ENCODE measurements at places on chromosomes 5 and 9. TPM values are rescaled to one million over a fixed set of nuclear protein-coding genes. Genes with fewer than 3 reads are reported as not detected.

MYOZ3 gene
- total RNA-seq = 4.0 TPM

TMEM215 gene
- not detected for total RNA-seq

PCDHGA7 gene
- total RNA-seq = 7.7 TPM

IL3 gene
- total RNA-seq = not detected

SLC6A18 gene
- not detected for total RNA-seq

ANKRD31 gene
- 0.08 TPM for total RNA-seq

TMEM267 gene
- total RNA-seq = 6.2 TPM

PCDHB7 gene
- 0.62 TPM for total RNA-seq

DNA sequence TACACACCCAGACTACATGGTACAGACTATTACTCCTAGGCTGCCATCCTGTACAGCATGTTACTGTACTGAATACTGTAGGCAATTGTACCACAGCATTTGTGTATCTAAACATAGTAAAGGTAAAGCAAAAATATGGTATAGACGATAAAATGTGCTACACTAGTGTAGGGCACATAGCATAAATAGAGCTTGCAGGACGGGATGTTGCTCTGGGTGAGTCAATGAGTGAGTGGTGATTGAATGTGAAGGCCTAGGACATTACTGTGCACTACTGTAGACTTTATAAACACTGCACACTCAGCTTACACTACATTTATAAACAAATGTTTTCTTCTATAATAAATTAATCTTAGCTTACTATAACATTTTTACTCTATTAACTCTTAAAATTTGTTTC lies 25.6 kb downstream of the ANKRD55 start:
- no peak for DNase-seq

GRCh38 chr9:128099932-128100491 lies 27.5 kb downstream of the PTGES2 start:
- DNase-seq = peak; percentile 65

GRCh38 chr9:106869458-106869857 lies 6.5 kb downstream of the ZNF462 start:
- no peak for DNase-seq

- peak; percentile 81 for DNase-seq
Observed at GRCh38 chr9:137034039-137034708, 2.3 kb upstream of the FUT7 start.

DNA sequence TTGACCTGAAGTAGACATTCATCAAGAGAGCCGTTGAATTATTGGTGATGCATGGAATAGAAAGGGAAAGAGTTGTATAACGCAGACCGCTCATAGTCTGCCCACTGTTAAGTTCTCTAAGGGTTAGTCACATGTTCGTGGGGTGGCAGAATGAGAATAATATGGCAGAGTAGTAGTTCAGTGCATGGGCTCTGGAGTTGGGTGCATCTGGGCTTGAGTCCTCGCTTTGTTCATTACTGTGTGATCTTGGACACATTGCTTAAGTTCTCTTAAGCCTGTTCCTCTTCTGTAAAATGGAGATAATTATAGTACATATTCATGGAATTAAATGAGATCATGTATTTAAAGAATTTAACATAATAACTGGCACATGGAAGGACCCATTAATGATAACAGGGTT lies 23.6 kb downstream of the TNPO1 start:
- DNase-seq = no peak

DNA sequence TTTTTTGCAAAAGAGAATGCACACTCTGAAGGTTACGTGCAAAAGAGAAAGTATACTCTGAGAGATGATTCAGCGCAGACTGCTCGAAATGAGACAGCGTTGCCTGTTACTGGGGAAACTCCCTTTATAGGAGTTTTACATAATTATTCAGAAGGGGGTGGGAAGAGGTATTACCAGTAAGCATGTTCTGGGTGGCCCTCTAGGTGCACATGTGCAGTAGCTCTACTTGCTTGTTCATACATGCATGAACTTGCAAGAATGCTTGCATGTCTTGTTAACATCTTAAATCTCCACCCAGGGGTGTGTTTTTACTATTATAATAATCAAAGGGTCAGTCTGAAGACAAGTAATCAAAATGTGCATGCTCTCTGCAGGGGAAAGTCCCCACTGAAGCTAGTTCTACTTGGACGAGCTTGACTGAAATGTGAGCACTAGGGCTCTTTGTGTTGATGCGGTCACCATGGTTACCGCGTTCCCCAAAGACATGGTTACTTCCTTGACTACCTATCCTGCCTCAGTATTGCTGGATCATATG lies 75.5 kb downstream of the SGCD start:
- DNase-seq = no peak

DNA sequence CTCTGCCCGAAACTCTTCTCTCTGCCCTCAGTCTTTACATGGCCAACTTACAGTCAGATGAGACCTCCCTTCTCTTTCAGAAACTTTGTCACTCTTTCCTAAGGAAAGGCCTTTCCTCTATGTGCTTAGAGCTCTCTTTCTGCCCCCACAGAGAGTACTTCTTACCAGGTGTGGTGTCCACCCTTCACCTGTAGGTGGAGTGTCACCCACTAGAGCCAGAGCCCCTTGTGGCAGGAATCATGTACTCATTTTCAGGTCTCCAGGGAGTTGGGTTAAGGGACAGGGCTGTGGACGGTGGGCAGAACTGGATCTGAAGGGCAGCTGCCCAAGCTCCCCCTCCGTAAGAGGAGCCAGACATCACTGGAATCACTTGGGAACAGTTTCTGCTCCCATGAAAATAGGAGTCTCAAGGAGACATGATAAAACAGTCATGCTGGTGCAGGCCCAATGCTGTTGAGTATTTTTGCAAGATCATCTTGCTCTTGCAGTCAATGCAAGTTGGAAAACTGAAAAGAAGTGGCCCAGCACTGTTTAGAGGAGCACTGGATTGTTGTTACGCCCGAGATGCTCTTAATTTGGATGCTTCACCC lies 436.7 kb downstream of the ZSWIM6 start:
- no peak for DNase-seq

GRCh38 chr9:14317667-14318320 lies 3.9 kb upstream of the NFIB start:
- DNase-seq = no peak

- peak; percentile 40 for DNase-seq
Observed at GRCh38 chr9:106864373-106865143, 1.6 kb downstream of the ZNF462 start.

DNA sequence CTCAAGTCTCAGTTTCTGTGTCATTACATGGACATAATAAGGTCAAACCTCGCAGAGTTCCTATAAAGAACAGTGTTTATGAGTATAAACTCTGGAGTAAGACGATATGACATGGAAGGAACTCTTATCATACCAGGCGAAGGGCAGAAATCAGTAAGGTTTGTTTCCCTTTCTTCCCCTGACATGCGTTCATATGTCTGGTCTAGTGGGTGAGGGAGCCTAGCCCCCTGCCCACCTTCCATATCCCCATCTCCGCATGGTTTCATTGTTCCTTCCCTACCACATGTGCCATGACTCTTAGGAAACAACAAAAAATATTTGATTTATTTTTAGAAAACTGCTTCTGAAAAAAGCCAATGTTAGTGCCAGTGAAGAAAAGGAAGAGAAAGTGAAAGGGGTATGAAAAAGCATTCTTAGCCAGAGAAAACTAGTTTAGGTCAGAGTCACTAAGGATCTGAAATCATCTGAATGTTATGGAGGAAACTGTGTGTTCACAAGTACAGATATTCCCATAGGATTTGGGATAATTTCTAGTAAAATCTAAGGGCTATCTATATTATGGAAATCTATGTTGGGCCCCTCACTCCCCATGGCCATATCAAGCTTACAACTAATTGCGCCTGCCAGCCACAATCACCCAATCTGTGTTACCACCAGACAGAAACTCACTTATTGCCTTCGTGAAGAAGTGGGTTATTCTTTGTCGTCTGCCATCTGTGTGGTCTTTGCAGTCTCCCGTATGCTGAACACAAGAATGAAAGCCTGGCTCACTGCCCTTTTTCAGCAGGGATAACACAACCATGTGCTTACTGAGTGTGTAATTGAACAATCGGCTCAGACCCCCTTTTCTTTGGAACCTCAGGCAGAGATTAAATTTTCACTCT lies 19.9 kb upstream of the HMHB1 start:
- DNase-seq = no peak

DNA sequence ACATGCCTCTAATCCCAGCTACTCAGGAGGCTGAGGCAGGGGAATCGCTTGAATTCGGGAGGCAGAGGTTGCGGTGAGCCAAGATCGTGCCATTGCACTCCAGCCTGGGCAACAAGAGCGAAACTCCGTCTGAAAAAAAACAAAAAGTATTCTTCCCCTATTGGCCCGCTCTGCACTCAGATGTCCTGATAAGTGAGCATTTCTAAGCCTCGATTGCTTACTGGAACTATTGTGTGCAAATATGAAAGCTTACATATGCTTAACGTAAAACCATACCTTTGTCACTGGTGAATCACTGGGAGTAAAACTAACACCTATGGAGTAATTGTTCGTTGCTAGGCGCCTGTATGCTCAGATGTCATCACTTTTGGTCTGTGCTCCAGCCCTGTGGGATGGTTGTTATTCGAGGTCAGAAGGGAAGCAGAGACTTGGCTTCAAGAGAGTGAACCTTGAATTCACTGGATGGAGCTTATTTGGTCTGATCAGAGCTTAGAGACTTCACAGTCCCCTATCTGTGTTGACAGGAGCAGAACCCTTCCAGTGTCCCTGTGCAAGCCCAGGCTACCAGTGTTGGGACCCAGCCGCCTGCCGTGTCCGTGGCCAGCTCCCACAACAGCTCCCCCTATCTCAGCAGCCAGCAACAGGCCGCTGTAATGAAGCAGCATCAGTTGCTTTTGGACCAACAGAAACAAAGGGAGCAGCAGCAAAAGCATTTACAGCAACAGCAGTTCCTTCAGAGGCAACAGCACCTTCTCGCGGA lies 25.3 kb upstream of the LTC4S start:
- DNase-seq = no peak

DNA sequence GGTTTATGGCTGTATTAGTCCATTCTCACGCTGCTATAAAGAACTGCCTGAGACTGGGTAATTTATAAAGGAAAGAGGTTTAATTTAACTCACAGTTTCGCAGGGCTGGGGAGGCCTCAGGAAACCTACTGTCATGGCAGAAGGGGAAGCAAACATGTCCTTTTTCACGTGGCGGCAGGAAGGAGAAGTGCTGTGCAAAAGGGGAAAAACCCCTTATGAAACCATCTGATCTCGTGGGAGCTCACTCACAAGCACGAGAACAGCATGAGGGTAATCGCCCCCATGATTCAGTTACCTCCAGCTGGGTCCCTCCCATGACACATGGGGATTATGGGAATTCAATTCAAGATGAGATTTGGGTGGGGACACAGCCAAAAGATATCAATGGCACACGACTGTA lies 13.9 kb downstream of the LRRC70 start:
- no peak for DNase-seq

DNA sequence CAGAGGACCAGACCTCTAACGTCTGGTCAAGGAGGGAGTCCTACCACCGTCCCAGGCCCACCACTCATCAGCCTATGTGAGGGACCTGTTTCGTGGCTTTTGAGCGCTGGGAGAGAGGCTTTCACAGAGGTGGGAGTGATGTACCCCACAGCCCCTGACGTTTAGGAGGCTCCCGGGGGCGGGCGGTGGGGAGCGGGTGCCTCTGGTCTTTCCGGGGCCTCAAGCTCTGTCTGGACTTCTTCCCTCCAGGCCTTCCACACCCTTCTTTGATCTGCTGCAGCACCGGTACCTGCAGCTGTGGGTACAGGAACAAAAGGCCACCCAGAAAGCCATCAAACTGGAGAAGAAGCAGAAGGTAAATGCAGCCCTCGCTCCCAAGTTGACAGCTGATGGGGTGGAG lies 45.1 kb upstream of the BARHL1 start:
- no peak for DNase-seq

- no peak for DNase-seq
Observed at GRCh38 chr9:137023157-137023556, 4.9 kb downstream of the ABCA2 start.

DNA sequence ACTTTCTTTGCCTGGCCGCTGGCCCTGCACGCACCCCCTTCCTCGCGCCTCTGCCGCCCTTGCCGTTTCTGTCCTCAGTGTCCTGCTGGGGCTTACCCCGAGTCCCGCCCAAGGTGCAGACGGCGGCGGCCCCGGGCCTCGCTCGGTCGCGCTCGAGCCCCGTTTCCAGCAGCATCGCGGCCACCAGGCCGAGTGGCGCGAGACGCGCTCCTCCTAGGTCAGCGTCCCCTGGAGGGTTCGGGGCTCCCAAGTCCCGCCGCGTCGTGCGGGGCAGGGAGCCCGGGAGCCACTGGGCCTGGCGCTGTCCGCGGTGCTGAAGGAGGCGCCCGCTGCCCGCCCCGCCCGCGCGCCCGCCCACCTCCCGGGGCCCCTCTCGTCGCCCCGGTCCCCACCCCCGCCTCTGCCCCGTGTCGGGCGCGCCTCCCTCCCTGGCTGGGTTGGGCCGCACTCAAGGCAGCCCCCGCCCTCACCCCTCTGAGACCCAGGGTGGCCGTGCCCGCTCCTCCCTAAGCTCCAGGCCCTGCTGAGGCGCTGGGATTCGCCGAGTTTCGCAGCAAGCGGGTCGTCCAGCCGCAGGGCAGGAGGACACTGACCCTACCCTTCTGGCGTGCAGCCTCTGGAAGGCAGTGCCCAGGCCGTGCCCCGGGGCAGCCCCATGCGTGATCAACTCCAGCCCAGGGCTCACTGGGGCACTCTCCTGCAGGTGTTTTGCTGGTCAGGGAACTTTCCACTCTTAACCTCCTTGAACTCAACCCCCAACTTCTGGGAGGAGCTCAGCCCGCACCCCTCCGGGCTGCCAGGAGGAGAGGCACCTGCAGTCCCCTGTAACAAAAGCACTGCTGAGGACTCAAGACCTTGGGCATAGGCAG lies at the start of gene LHX3:
Gene LHX3, minus strand, starts transcription at position 291 of the 869 bp plus-strand sequence. Its CDS starts 116 bp downstream, at position 175.
- DNase-seq = no peak

DNA sequence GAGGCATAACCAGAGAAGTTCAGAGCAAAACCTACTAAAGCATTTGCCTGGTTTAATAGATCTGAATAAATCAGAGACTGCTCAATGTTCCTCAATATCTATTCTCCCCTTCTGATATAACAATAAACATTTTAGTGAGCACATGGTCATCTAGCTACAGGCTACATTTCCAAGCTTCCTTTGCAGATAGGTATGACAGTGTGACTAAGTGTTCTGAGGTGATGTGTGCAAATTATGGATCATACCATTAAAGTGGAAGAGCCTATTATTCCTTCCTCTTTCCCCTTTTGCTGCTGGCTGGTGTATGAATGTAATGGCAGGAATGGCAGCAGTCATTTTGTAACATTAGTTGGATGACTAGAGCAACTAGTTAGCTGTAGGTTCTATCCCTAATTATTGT lies 285.8 kb upstream of the RASA1 start:
- no peak for DNase-seq

GRCh38 chr5:68028131-68028727 lies 187.3 kb upstream of the PIK3R1 start:
- no peak for DNase-seq

- no peak for DNase-seq
Observed at GRCh38 chr9:94182532-94182931, 76.6 kb upstream of the ZNF169 start.

DNA sequence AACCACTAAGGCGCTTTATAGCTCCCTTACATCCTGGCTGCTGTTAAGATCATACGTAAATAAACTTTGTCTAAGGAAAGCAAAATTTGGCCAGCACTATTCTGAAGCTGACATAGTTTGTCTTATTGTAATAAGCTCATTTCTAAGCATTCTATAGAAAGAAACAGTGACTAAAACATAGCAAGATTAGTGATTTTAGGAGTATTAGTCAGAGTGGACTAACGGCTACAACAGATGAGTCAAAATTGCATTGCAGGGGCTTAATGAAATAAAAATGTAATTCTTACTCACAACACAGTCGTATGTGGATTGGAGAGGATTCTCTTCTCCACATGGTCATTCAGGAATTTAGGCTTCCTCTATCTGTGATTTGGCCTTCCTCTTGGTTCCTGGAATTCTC lies 347.6 kb downstream of the GADD45G start:
- DNase-seq = no peak

GRCh38 chr9:105385381-105385985 lies 62.4 kb upstream of the FSD1L start:
- no peak for DNase-seq

All from Right ventricle myocardium superior (tissue), 1 donor.